Stimulated activated CD8-positive, alpha-beta memory T cell treated with anti-CD3 and anti-CD28 coated beads, Interleukin-15, amount 100 ng/mL, for 24 hours (primary cell): ENCODE measurements at places on chromosomes 1 and 21.

DNA sequence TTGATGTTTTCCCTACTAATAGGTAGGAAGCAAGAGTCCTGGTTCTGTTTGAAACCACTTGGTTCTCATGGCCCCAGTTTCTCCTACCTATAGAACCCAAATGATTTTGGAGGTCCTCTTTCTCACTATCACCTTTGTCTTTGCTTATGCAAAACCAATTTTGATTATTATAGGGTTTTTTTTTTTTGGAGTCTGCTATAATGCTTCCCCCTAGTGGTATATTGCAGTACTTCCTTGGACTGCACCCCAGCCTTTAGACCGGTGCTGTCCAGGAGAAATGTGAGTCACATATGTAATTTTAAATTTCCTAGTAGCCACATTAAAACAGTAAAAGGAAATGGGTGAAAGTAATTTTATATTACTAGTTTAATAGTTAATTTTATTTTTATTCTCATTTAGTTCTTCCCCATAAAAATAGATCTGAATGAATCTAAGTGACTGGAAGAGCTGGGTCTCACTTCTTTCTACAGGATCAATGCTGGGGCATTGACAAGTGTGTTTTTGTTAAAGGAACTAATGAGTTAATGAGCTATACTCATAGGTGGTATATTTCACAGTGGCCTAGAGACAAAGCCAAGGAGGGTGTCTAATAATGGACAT lies 10.6 kb downstream of the FCMR start:
- no peak for DNase-seq

DNA sequence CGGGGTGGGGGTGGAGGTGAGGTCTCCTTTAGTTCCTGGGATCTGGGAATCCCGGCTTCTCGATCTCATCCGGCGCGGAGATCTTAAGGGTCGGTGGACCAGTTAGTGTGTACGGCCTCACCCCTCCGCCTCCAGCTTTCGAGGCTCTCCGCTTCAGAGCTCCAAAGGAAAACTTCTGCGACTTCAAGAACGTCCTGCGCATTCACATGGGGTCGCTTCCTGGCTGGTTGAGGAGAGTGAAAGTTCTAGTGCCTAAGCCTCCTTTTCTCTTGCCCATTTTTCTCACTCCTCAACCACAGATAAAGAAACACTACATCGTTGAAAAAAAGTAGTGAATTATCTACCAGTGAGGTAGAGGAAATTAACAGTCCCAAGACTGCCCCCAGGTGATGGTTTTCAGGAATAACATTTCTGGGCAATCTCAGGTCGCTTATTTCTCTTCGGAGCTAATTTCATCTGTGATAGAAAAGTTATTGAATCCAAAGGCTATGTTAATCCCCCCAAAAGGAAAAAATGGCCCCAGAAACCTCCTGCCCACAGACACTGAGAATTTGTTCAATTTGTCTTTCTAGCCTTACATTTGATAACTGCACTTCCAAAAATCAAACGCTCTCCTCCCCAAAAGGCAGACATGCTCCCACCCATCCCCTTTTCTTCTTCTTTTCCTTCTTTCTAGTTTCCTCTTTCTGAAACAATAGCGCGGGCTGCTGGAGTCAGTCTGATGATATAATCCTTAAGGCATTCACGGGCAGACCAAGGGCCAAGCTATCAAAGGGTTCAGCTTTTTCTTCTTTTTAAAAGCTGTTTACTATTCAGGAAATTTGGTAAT lies 20.6 kb upstream of the TBX15 start:
- DNase-seq, result no peak

GRCh38 chr1:108041360-108042142 lies 76.6 kb upstream of the VAV3 start:
- DNase-seq, result no peak

GRCh38 chr1:150548632-150549495 lies at the start of gene ADAMTSL4:
Gene ADAMTSL4, plus strand, starts transcription at chr1:150549408. Its CDS starts 2,881 bp downstream, at chr1:150552289.
- DNase-seq, result no peak

- no peak for DNase-seq
Observed at GRCh38 chr1:17845583-17845982, 90.5 kb downstream of the ACTL8 start.

DNA sequence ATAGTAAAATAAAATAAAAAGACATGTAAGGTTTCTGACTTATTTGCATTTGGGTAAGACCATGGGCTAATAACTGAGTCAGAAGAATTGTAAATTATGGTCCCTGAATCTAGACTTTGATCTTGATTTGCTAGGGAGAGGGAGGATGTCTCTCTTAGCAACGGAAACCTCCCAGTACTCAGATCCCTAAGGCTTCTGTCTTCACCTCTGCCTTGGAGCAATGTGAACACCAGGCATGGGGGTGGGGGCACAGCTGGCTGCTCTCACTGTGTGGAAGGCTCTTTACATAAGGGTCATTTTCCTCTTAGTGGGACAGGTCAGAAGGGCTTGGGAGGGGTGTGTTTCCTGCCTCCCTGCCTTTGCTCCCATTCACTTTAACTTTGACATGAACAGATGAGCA lies 17.0 kb upstream of the TMEM54 start:
- DNase-seq, result no peak

DNA sequence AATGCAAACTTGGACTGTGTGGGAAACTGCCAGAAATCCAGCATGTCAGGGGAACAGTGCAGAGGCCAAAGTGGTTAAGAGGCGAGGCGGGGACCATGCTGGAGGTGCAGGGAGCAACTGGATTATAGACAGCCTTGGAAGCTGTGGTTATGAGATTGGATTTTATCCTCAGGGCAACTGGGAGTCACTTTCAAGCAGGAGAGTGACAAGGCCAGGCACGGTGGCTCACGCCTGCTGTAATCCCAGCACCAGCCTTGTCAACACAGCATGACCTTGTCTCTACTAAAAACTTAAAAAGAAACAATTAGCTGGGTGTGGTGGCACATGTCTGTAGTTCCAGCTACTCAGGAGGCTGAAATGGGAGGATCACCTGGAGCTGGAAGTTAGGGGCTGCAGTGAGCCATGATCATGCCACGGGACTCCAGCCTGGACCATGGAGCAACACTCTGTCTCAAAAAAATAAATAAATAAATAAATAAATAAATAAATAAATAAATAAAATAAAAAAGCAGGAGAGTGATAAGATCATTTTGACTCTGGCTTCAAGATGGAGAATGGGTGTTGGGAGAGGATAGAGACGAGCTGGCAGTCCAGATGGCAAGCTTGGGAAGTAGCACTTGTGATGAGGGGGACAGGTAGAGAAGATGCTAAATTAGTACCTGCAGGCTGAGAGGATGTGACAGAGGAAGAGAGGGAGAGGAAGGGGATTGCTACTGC lies 3.5 kb downstream of the HAPLN2 start:
- DNase-seq, result no peak
